ENCODE measurements at places on chromosomes 6 and 20.

- DNase-seq, result peak; percentile 53
Measured at GRCh38 chr6:42021847-42022754, 28.2 kb upstream of the TAF8 start.

DNA sequence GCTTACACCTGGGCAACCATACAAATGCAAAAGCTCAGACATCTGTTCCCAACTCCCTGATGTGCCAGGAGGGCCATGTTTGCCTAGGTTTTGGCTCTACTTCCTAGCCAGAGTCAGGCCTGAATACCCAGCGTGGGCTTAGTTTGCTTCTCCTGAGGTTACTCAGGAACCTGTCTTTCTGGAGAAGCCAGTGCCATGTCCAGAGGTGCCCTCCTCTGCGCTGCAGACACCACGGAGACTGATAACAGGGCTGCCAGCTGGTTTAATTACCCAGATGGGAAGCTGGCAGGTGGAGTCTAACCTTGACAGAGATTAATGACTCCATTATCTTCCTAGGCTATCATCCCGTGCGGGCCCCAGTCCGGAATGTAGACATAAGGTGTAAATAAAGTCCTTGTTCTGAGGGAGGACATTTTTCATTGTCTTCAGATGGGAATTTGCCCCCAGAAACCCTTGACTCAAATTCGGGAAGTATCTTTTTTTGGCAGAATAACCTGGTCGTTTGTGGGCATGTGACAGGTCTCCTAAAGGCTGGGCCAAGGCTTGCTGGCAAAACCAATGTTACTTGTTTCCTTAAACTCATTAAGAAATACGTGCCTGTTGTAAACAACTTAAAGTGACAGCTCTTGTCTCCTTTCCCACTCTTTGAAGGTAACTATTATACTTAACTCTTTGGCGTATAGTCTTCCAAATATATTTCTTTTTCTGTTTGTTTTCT lies 29.2 kb upstream of the ZNFX1 start:
- no peak for DNase-seq

GRCh38 chr6:47922391-47922790 lies 140.6 kb downstream of the OPN5 start:
- DNase-seq, result no peak

- DNase-seq, result peak; percentile 26
Measured at GRCh38 chr6:16651871-16652270, 109.4 kb downstream of the ATXN1 start.

GRCh38 chr20:12287575-12287974 lies 369.9 kb downstream of the BTBD3 start:
- no peak for DNase-seq

DNA sequence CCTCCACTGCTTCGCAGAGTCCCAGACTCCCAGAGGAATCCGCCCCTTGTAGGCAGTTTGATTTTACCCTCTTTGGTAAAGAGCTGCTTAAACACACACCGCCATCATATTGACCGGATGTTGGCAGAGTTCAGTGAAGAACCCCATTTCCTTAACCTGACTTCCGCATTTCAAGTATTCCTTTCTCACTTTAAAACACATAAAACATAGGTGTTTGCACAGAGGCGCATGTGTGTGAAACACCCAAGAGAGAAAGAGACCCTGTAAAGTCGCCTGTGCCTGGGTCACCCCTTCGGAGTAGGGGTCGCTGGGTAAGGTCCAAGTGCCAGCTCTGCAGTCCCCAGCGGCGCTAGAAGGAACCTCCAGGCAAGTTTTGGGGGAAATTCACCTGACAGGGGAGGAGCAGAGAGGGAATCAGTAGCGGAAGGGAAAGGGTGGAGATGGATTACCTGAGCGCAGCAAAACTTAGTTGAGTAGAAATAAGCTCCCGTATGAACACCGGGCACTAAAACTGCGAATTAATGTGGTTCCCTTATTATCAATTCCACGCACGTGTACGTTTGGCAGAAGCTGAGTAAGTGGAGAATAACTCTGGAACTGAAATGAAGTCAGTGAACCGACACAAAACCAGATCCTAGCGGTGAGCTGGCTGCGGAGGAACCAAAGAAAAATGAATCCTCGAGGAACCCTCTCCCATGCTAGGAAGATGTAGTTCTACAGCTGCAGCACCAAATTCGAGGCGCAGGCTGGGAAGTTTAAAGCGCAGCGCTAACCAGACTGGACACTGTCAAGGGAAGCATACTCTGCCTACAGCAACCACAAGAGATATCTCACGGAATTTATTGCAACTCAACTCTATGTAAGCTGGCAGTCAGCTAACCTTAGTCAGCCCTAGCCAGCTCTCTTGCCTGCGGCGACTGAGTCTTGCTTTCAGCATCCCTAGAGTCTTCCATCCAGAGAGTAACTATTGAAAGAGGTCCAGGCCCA lies 3.5 kb upstream of the HTR1B start:
- no peak for DNase-seq

DNA sequence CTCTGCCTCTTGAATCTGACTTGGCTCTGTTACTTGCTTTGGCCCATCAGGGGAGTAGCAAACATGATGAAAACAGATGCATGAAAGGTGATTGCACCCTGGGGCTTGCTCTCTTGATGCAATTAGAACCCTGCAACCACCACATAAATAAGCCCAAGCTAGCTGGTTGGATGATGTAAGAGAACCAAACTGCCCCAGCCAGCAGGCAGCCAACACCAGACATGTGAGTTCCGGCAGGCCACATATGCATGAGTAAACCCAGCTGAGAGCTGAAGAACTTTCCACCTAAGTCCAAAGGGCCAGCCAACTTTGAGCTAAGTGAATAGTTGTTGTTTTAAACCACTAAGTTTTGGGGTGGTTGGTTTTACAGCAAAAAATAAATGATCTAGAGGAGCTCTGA lies 268.4 kb downstream of the FARS2 start:
- no peak for DNase-seq

DNA sequence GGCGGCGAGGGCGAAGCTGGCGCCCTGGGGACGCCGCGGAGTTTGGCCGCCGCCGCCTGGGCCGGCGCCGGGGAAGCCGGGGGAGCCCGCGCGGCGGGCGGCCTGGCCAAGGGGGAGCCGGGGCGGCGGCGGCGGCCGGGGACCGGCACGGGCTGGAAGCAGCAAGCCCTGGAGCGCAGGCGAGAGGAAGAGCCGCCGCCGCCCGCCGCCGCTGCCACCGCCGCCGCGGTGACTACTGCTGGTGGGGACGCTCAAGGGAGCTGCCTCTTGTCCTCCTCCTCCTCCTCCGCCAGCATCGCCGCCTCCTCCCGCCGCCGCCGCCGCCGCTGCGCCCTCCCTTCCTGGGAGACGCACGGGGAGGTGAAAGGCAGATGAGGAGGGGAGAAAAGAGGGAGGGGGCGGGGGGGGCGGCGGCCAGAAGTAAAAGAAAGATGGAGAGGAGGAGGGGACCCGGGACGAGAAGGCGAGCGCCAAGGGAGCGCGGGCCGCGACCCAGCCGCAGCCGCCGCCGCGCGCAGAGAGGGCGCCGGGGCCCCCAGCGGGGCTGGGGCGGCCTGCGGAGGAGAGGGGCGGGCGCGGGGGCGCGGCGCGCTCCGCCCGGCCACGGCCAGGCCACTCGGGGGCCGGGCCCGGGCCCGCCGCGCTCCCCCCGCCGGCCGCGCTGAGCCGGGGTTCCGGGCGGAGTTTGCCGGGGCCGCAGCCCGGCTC lies 846 bp downstream of the PDE10A start:
- no peak for DNase-seq

- DNase-seq, result no peak
Measured at GRCh38 chr20:47568019-47568418, 66.3 kb downstream of the NCOA3 start.

- no peak for DNase-seq
Measured at GRCh38 chr6:151400473-151400872, 9.1 kb upstream of the ZBTB2 start.

- no peak for DNase-seq
Measured at GRCh38 chr20:50318710-50319109, 128.1 kb downstream of the CEBPB start.

- DNase-seq, result no peak
Measured at GRCh38 chr20:36917943-36918342, 33.6 kb downstream of the SAMHD1 start.

- DNase-seq, result no peak
Measured at GRCh38 chr6:156634048-156634447, 143.1 kb upstream of the ARID1B start.

GRCh38 chr6:43579171-43579570 lies 3.2 kb downstream of the POLH start:
- no peak for DNase-seq

GRCh38 chr6:111692327-111693164 lies 86.9 kb upstream of the TRAF3IP2 start:
- no peak for DNase-seq

DNA sequence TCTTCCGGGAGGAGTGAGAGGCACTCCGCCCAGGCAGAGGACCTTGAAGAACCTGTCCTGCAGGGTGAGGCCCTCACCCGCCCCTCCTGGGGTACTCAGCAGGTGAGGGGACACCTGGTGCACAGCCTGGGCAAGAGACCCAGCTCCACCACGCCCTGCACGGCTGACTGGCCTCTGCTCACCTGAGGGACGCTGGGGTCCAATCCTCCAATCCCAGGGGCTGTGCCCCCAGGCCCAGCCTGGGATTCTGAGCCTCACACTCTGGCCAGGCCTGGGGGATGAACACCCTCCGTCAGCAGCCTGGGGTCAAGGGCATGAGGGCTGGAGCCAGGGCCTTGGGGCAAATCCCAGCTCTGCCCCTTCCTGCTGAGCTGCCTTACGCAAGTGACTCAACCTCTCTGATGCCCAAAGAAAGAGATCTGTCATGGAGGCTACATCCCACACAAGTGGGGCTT lies 149.9 kb upstream of the PTPN1 start:
- no peak for DNase-seq

GRCh38 chr6:6750594-6751265 lies 162.2 kb downstream of the LY86 start:
- no peak for DNase-seq

DNA sequence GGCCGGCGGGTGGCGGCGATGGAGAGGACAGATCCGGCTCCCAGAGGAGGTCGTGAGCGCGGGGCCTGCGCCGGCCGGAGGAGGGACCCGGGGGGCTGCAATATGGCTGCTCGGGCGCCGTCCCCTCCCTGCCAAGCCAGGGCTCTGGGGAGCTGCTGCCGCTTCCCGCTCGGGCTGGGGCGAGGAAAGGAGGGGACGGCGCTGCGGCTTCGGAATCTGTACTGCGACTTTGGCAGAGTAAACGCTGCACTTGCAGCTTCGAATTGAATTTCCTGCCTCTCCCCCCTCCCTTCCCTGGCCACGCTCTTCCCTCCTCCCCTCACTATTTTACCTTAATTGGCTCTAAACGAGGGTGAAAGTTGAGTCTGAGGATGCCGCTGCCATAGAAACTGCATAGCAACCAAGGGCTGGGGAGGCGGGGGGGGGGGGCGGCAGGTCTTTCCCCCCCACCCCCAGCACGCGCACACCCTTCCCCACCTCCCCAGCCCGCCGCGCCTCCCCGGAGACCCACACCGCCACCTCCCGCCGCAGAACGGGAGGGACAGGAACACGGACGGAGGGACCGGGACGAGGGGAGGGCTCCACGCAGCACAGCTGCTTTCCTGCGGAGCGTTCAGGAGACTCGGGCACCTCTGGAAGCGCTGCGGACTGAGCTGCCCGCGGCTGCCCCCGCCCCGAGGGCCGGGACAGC lies 93.9 kb downstream of the RNASET2 start:
- peak; percentile 14 for DNase-seq

DNA sequence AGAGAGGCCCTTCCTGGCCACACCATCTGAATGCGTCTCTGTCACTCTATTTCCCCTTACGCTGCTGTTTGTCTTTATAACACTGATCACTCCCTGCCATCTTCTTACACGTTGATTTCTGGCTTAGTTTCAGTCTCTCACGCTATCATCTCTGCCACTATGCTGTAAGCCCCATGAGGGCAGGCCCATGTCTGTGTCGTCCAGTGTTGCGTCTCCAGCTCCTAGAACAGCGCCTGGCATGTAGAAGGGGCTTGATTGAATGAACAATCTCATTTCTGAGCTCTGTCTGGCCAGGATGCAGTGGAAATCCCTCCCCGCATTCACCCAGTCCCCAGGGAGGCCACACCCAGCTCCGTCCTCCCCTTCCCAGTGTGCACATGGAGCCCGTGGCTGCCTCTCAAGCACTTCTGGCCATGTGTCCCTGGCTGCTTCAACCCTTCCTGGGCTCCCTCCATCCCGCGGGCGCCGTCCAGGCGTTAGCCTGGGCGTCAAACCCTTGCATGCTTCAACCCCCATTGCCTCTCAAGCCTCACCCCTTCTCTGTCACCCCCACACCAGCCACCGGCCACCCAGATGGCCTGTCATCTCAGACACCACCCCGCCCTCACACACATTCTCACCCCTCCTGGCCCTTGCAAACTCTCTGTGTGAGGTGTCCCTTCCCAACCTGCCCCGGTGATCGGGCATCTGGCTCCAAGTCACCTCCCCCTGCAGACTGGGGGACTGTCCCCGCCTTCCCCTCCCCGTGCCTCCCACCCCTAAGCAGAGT lies 71.1 kb downstream of the SRC start:
- no peak for DNase-seq

GRCh38 chr20:23079016-23079351 lies 7.1 kb downstream of the CD93 start:
- DNase-seq, result no peak

- no peak for DNase-seq
Measured at GRCh38 chr20:63744574-63745423, 5.2 kb downstream of the SLC2A4RG start.

GRCh38 chr6:136226674-136227377 lies 23.3 kb downstream of the MTFR2 start:
- DNase-seq, result no peak

GRCh38 chr6:143107440-143107839 lies 46.8 kb downstream of the AIG1 start:
- no peak for DNase-seq

- DNase-seq, result no peak
Measured at GRCh38 chr6:22071270-22072041, 225.4 kb downstream of the PRL start.

DNA sequence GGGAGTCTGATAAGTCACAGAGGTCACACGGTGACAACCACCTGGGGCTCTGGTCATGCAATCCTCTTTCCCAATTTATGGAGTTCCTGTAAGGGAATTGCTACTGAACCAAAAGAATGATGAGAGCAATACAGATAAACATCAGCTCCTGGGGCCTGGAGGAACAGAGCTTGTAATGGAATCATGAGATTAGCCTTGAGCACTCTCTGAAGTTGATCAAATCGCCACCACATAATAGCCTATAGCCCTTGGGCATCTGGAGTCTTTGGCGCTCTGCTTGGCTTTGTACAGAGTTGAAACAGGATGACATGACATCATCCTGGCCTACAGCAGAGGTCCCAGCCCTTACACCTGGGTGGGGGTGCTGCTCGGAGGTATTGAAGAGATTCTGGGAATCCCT lies 154.3 kb upstream of the DTNBP1 start:
- no peak for DNase-seq

DNA sequence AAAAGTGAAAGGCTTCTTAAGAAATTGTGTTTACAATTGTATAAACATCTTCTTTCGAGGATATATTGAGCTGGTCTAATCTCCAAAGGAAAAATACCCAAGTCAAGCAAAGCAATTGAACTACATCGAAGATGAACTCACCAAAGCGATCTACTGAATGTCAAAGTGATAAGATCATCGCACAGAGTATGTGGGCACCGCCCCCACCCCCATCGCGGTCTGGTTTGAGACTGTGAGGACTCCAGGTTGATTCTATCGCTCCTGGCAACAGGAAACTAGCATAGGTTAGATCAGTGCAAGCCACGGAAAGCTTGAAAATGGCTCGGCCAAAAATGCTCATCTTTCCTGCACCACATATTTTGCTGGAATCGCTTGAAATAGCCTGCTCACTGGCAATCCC lies 133.2 kb upstream of the RPS6KA2 start:
- DNase-seq, result peak; percentile 38

- no peak for DNase-seq
Measured at GRCh38 chr6:109348226-109348625, 34.0 kb downstream of the CD164 start.

All from immature natural killer cell (primary cell).